ENCODE measurements at places on chromosomes 13 and 19.

DNA sequence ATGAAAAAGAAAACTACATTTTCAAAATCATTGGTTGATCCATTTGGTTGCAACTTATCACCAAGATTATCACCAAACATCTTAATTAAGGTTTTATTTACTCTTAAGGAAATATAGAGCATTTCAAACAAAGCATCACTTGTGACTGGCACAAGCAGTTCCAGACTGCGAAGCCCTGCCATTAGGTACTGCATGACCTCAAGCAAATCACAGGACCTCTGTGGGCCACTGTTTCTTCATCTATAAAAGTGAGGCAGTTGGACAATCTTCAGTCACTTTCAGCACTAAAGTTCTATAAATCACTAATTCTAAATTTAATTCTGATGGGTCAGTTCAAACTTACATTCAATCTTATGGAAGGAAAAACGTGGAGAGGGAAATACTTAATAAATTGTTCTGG lies 2.0 kb downstream of the ELF1 start:
- no peak for DNase-seq

GRCh38 chr19:16160943-16161560 lies 12.3 kb downstream of the CIB3 start:
- no peak for DNase-seq

GRCh38 chr13:101308247-101309013 lies 107.9 kb downstream of the NALCN start:
- no peak for DNase-seq

GRCh38 chr19:892243-892893 lies 619 bp downstream of the MED16 start:
- no peak for DNase-seq

DNA sequence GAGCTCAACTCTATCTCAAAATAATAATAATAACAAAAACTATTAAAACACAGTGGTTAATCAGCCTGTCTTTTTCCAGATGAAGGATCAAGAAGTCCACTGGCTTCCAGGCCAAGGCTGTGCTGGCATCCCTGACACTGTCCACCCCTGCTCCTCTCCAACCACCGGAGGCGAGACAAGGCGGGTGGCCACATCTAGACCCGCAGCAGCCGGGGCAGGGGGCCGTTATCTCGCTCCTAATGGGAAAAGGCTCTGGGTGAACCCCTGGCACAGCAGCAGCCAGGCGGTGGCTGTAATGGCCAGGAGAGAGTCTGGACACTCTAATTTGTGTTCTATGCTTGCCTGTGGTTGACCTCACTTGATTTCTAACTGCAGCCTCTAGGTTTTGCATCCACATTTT lies 158.0 kb upstream of the SOX1 start:
- DNase-seq = no peak
